ENCODE measurements at places on chromosomes 11 and 22.

DNA sequence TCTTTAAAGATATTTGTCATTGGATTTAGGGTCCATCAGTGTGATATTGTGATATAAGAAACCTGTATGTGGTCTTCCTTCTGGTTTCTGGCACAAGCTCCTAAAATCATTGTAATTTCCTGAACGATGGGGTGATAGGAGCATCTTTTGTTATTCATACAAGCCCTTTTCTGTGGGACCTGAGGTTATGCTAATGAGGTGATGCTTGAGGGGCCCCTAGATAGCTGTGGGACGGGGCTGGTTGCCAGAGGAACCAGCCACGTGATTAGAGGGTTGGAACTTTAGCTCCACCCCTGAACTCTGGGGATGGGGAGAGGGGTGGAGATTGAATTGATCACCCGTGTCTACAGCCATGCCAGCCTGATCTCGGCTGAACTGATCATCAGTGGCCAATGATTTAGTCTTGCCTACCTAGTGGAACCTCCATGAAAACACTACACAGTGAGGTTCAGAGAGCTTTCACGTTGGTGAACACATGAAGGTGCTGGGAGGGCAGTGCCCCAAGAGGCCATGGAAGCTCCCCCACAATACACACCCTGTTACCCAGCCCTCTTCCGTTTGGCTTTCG is 62.8 kb downstream of the BCR start:
- DNase-seq: no peak

- no peak for DNase-seq
These were observed 13.1 kb downstream of the USH1C start for GRCh38 chr11:17531071-17531600.

DNA sequence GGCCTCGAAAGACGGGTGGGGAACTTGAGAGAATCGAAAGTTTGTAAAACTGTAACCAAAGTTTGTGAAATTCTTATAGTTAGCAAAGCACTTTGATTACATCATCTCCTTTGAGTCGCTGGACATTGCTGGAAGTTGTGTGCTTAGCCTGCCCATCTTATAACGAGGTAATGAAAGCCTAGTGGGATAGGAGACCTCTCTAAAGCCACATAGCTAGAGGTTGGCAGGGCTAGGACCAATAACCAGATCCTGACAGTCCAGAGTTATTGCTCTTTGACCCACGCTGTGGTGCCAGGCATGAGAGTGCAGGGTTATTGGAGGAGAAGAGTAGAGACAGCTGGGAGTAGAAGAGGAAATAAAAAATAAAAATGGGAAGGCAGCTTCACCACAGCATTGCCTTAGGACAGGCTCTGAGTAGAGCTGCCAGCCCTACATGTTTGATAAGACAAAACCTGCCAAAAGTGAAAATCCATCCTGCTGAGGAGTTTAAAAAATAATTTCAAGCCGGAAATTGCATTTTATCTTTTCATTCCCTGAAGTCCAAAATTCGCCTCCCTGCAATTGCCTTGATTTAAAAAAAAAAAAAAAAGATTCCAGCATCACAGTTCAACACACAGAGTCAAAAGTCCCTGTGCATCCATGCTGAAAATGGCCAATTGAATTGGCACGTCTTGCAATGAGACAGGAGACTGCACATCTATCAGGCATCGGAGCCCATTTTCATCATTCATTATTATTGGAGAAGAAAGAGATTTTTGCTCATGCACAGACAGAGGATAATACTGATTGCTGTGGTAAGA is 225.5 kb upstream of the POU2AF2 start:
- DNase-seq: peak; percentile 28

DNA sequence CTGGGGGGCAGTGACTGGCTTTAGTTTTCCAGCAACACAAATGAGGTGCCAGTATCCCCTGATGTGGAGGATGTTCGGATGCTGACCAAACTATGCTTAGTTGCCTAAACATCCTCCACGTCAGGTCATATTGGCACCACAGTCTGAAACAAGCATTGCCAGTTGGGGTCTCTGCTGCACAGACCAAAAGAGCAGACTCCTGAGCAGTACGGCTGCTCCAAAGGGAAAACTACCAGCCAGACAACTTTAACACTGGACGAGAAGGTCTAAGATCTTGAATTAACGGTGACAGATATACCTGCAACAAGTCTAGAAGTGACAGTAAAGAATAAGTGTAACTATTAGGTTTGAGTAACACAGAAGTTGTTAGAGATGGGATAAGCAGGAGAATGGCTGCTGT is 40.5 kb upstream of the CLTCL1 start:
- no peak for DNase-seq

GRCh38 chr11:995044-995751 is 41.3 kb downstream of the MUC6 start:
- no peak for DNase-seq

DNA sequence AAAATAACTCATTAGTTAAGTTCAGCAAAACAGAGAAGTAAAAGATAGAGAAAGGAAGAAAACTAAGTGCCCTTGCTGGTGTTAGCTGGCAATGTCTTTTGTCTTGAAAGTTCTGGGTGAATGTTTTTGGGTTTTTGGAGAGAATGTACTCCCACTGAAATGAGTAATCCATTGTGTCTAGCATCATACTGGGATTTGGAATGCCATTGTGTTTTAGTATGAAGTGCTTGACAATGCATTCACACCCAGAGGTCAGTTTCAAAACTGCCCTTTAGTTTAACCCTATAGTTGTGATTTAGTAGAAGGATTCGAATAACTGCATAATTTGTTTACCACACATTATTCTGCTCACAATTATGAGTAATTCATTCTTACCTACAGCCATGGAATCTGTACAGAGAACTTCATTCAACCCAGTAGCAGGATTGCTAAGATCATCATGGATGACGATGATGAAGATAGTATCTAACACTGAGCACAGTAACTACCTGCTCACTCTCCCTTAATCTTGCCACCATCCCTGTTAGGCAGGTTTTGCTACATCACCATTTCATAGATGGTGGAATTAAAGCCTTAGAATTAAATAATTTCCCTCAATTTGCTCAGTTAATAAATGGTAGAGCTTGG is 33.9 kb downstream of the MAML2 start:
- DNase-seq: peak; percentile 64

DNA sequence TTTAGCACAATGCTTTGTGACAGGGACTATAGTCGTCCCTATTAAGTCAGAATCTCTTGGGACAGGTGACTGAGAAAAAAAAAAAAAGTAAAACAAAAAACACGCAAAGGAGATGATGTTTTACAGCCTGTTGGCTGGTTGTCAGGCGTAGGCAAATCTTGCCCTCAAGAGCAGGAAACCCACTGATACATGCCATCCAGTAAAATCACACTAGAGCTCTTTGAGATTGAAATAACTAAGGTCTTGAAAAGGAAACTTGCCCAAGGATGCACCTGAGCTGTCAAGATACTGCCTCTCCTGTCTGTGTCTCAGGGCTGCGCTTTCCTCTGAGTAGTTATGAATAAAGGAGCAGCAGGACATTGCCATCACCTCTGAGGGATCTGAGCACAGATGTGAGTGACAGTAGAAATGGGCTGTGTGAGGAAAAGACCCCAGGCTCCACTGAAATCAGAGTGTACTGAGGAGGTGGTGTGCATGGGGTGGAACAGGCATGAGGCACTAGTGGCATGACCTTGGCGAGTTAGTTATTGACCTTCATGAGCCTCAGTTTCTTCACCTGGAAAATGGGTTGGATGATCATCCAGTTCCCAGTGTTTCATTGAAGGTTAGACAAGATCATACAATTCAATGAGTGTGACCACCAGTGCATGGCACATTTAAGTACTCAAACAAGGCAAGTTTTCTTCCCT is 23.3 kb downstream of the MICAL2 start:
- no peak for DNase-seq

Data from fibroblast of mammary gland (primary cell).